AG04449 (cell line): ENCODE measurements at places on chromosomes 1 and 21.

DNA sequence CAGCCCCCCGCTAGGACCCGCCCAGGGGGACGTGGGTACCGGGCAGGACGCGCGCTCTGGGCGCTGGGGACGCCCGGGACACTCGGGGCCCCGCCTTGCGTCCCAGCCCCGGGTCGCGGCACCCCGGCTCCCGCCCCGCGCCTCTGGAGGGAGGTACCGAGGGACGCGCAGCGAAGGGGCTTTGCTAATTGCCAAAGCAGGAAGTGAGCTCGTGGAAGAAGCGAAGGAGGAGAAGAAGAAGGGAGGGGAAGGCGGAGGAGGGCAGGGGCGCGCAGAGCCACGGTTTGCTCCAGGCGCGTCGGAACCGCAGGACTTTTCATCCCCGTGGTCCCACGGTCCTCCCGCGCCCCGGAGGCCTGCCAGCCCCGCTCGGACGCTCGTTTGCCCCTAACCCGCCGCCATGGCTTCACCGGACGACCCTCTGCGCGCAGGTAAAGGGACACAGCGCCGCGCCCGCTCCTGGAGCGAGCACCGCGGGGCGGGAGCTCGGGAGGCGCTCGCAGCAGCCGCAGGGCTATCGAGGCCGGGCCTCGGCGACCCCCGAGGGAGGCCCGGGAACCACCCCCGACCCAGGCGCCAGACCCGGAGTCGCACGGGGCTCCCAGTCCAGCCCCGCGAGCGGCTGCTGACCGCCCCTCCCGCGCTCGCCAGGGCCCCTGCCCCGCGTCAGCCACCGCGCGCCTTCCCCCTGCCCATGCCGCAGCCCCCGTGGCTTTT is 1.3 kb downstream of the EDARADD start:
- DNase-seq, result no peak

DNA sequence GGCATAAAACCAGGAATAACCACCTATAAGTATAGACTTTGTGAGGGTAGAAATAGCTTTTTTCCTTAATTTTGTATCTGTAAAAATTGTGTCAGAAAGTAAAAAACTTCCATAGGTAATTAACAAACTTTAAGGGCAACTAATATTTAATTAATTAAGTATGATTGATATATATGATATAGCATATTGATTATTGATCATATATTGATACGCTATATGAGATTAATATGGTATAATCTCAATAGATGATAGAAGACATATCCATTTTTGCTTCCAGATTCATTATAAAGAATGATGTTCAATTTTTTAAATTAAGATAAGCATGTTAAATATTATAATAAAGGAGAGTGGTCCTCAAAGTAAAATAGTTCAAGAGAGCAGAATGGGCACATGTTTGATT is 99.3 kb upstream of the VAV3 start:
- DNase-seq, result no peak

GRCh38 chr1:213393860-213394259 is 342.8 kb downstream of the RPS6KC1 start:
- no peak for DNase-seq

DNA sequence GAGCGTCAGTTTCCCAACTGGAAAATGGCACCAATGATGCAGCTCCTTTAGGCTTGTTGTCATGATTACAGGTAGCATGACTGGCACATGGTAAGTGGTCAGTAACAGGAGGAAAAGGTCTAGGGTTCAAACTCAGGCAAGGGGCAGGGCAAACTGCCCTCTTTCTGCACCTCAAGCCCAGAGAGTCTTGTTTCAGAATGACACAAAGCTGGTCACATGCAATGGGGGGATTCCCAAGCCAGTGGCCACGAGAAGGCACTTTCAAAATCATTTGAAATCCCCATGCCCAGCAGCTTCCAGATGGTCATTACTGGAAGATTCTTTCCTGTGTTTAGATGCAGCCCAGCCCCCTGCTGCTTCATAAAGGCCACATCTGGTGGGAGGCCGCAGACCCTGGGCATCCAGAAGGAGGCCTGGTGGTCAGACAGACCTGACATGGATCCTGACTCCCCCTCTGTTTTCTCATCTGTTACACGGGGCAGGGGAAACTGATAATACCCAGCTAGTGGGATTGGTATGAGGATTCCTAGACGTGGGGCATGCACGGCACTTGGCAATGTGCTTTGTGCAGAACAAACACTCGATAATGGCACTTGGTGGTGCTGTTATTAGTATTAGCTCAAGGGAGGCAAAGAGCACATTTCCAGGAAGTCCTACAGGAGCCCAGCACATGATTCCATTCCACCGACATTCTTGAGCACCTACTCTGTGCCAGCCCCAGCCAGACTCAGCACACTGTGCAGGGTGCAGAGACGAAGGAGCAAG is 6.9 kb upstream of the PLA2G2D start:
- no peak for DNase-seq

- no peak for DNase-seq
These were observed 46.8 kb upstream of the PSEN2 start for GRCh38 chr1:226823643-226824042.

- no peak for DNase-seq
These were observed 64.7 kb upstream of the GJA8 start for GRCh38 chr1:147837964-147838292.

GRCh38 chr1:110076789-110077500 is 6.5 kb upstream of the ALX3 start:
- DNase-seq, result no peak

DNA sequence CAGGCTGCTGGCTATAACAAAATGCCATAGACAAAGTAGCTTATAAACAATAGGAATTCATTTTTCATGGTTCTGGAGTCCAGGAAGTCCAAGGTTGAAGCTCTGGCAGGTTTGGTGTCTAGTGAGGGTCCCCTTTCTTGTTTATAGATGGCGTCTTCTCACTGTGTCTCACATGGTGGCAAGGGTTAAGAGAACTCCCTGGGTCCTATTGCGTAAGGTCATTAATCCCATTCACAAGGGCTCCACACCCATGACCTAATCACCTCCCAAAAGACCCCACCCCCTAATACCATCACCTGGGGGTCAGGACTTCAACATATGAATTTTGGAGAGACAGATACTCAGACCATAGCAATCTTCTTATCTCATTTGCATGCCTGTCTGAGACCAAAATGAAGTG is 108.9 kb upstream of the USP25 start:
- DNase-seq, result no peak

DNA sequence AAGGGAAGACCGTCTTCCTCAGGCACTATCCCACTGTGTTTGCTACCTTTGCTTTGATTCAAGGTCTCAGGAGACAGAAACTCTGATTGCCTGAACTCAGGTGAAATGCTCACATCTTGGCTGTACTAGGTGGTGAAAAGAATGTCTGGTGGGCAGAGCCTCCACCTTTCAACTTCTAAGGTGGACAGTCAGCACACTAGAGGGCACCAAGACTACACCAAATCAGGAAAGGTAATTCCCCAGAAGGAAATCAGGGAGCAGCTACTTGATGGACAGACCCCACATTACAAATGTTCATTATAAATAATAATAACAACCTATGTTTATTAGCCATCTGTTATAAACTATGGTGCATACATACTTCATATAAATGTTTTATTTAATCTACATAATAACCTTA is 220.9 kb downstream of the ATG4C start:
- no peak for DNase-seq

DNA sequence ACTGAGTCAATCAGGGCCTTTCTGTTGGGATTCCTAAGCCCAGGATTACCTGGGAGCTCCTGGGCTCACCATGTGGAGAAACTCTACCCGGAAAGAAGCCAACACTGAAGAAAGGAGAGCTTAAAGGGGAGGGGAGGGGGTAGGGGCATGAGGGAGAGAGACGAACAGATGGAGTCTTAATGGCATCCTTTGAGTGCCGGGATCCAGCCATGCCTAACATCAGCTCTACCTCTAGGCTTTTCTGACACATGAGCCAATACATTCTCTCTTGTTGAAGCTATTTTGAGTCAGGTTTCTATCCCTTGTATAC is 75.0 kb downstream of the NPHP4 start:
- no peak for DNase-seq

- no peak for DNase-seq
These were observed 26.3 kb downstream of the KCNN3 start for GRCh38 chr1:154843636-154844296.

GRCh38 chr1:21278208-21278859 is 11.9 kb downstream of the ECE1 start:
- DNase-seq, result no peak

DNA sequence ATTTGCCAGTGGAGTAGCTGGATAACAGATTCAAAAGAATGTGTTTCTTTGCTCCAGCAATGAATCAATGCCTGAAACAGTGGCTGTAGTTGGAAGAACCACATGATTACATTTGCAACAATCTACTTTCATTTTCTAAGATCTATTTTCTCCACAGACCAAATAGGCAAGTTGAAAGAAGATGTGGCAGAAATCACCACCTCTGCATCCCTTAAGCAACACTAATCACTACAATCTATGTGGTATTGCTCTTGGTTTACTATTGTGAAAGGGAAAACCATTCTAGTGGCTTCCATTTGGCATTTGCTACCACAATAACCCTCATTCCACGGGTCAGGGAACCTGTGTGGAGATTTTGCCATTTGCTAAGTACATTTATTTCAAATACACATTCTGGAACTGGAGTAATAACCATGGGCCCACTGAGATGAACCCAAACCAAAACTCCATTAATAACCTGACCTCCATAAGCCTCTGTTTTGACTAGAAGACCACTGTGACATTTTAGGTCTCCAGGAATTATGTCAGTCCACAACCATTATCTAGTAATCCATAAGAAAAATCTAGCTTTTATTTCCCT is 66.3 kb downstream of the C1orf185 start:
- DNase-seq, result no peak

GRCh38 chr1:109789551-109790180 is 25.9 kb upstream of the EPS8L3 start:
- no peak for DNase-seq
